ENCODE measurements at places on chromosomes 7 and 10.

DNA sequence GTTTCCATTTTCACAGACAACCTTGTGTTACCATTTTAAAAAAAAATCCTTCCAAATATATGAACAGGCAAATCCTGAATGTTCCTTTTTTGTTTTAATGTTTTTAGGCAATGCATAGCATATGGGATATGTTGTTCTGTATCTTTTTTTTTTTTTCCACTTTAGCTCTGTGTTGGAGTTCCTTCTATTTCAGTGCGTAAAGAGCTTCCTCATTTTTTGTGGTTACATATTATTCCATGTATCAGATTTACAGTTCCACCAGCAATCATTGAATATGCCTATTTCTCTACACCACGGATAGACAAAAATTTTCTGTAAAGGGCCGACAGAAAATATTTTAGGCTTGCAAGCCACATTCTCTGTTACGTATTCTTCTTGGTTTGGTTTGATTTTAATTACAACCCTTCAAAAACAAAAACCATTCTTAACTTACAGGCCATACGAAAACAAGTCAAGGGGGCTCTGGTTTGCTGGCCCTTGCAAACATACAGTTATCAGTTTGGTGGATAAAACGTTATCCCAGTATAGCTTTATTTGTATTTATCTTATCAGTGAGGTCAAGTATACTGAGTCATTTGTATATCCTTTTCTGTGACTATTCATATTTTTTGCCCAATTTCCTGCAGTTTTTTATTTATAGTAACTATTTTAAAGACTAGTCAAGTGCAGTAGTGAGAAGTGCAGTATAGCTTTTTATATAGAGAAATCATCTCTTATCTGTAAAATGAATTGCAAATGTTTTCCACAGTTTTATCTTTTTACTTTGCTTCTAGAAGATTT, 55.7 kb downstream of the RALA start:
- no peak for DNase-seq

DNA sequence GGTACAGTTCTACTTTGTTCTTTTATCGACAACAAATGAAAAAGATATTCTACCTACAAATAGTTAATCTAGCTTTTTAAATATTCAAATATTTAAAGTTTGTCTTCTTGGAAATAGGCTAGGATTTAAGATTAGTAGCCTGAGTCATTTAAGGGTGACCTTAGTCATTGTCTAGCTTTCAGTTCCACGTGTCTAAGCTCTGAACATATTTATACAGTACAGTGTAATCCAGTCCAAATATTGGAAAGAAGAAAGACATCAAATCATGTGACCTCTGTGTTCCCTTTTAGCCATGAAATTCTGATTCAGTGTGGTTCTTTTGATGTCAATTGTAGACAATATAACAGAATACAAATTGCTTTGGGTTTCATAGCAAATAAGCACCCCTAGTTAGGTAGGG, 121.1 kb downstream of the MALRD1 start:
- no peak for DNase-seq

GRCh38 chr10:9898633-9899395, 1118.9 kb upstream of the CELF2 start:
- DNase-seq, result no peak

DNA sequence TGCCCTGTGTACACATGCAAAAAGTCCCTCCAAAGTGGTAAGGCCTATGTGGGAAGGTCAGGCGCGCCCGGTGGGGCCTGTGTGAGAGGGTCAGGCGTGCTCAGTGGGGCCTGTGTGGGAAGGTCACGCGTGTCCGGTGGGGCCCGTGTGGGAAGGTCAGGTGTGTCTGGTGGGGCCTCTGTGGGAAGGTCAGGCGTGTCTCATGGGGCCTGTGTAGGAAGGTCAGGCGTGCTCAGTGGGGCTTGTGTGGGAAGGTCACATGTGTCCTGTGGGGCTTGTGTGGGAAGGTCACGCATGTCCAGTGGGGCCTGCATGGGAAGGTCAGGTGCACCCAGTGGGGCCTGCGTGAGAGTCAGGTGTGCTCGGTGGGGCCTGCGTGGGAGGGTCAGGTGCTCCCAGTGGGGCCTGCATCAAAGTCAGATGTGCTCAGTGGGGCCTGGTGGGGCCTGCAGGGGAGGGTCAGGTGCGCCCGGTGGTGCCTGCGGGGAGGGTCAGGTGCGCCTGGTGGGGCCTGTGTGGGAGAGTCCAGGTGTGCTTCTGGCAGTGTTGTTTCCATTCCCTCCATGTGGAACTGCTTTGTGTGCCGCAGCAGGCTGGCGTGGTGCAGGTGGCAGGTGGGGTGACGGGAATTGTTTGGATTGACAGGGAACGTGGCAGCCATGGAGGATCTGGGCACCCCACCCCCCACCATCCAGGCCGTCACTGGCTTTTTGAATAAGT, 15.4 kb downstream of the LRRC27 start:
- no peak for DNase-seq

- no peak for DNase-seq
Measured at GRCh38 chr10:43024942-43025700, 51.7 kb upstream of the RET start.

- no peak for DNase-seq
Measured at GRCh38 chr7:47580811-47581331, 1.0 kb downstream of the TNS3 start.

GRCh38 chr10:119337796-119338432, 130.5 kb downstream of the GRK5 start:
- DNase-seq, result no peak

- no peak for DNase-seq
Measured at GRCh38 chr7:18890134-18890533, 227.3 kb downstream of the TWIST1 start.

DNA sequence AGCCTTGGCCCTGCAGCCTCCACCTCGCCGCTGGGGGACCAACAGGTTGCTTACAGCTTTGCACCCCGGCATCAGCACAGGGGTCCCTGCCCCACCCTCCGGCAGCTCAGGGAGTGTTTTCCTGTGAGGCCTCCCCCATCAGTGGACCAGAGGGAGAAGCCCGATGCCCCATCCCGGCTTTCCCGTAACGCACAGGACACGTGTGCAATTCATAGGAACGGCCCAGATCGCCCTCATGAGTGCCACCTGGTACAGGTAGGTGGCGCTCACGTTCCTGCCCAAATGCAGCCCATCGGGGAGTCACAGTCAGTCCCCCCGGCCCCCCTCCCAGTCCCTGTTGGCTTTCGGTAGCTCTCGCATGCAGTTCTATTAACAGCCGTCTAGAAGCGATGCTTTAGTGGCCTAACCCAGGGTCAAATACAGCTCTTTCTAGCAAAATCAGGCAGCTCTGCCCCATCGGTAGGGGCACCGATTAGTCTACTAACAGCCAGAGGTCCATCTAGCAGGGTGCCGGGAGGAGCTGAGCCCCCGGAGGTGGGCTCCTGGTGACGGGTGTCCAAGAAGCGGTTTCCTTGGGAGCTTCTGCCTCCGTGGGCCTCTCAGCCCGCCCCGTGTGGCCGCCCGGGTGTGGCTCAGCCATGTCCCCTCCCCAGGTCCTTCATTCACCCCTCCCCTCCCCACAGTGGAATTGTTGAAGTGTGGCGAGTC, 48.4 kb upstream of the GTF2IRD1 start:
- DNase-seq, result no peak

DNA sequence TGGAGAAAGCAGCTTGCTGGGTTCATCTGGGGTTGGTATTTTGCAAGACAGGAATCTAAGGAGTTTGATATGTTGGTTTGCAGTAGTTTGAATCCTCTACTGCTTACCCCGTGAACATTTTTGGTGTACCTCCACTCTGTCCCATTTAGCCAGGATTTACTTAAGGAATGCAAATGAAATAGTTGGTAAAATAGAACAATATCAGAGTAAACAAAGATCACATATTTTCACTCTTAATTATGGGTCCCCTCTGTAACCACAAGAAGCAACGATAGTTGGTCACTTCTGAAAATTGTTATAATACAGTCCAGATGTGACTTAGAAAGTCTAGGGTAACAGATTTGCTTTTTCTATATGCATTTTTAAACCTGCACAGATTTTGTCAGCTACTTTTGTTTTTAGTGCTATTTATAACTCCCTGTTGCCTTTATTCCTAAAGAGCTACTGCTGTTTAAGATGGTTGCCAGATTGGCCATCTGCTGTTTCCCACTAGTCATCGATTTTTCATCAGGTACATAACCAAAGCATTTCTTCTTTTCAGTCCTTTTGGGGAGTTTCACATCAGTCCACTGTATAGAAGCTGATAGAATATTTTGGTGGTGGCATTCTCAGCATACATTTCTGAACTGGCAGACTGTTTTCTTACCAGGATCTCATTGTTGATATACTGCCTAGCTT, 37.6 kb downstream of the MAPK8 start:
- DNase-seq, result no peak

DNA sequence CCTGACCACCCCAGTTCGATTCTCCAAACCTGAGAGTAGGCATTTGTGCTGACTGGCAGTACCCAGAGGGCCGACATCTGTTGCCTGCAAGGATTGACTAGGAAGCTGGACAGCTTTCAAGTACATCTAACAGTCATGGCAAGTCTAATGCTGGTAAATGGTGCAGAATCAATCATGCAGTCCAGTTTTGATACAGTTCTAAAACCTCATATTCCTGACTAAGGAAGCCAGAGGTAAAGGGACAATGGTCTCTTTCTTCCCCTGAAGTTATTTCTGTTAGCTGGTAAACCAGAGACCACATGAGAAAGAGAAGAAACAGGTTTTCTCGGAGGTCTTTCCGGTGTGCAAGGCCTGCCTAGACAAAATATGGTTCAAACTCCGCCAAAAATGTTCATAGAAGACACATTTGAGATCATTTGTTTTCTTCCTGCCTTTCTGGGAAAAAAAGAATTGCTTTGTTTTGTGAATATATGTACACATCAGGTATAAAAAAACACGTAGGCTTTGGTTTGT, 97.1 kb downstream of the WDR37 start:
- DNase-seq, result no peak

GRCh38 chr7:5237286-5237685, 45.5 kb upstream of the SLC29A4 start:
- DNase-seq, result no peak

- DNase-seq, result no peak
Measured at GRCh38 chr7:33674804-33675411, 230.4 kb upstream of the BMPER start.

- no peak for DNase-seq
Measured at GRCh38 chr7:54546081-54546985, 4.2 kb downstream of the VSTM2A start.

DNA sequence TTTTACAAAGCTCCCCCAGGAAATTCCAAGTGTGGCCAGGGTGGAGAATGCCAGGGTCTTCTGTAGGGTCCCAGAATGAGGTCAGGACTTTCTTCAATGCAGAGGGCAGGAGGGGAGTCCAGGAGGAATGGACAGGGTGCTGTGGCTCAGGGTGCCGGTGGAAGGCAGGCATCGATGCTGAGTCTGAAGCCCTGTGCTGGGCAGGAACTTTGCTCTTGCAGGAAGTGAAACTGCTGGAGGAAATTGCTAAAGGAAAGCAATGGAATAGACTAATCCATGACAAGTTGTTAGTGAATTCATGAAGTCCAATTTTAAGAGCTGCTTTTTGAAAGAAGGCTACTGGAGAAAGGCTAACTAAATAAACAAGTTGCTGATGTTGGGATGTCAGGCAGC, 14.8 kb downstream of the PTPRE start:
- no peak for DNase-seq

DNA sequence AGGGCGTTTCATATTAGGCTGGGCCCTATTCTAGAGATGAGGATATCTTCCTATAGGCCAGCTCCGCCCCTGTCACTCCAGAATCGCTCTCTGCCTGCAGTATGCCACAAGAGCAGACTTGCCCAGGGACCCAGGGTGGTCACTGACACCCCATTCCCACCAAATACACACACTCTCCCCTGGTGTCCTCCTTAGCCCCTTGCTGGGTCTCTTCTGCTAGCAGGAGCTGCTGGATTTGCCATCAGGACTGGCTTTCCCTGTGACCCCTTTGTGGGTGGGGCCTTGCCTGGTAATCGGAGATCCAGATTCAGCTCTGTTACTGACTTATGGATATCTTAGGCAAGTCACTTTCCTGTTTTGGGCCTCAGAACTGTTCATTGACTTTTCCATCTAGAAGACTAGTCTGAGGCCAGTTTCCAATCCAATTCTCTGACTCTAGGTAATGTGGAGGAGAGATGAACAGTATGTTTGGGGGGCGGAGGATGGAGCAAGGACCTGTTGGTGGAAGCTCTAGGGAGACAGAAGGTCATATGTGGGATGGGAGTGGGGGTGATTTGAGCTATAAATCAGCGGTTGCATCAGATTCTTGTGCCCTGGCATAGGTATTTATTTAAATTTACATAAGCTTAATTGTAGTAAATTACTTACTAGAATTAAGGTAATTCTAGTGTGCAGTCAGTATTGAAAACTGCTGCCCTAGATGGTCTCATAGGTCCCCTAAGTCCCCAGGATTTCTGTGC, 1.6 kb downstream of the TSPAN15 start:
- DNase-seq, result no peak

DNA sequence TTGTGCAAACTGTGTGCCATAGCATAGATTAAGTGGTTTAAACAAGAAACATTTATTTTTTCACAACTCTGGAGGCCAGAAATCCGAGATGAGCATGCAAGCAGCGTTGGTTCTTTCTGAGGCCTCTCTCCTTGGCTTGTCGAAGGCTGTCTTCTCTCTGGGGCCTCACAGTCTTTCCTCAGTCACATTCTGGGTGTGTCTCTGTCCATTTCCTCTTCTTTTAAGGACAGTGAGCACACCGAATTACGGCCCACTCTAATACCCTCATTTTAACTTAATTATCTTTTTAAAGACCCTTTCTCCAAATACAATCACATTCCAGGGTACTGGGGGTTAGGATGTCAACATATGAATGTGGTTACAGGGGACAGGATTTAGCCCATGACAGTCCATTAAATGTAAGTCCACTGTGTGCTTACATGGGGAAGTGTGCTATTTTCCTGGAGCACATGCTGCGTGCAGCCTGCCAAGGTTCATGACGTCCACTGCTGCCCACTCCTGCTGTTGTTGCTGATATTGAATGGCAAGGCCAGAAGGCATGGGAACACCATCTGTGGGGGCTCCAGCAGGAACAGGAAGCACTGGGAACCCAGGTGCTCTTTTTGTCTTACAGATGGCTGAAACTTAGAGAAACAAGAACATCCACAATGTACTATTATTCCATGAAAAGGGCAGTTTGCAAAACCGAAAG, 365.5 kb downstream of the GALNT17 start:
- DNase-seq, result no peak

DNA sequence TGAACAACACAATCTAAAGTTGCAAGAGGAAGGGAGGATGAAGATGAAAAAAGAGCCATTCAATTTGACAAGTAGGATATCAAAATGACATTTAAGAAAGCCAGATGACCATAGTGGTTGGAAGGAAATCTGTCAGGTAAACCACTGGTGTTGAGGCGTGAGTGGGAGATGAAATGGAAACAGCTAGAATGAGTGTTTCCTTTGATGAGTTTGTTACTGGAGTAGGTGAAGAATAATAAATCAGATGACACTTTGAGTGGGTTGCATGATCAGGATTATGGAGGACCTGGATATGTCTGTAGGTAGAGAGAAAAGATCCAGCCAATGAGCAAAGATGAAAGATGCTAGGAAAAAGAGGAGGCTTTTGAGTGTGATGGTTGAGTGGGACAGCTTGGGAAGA, 33.1 kb downstream of the AKR1B1 start:
- no peak for DNase-seq

GRCh38 chr10:78214955-78215354, 181.3 kb downstream of the RPS24 start:
- DNase-seq, result no peak

- DNase-seq, result no peak
Measured at GRCh38 chr7:18559756-18560155, 64.2 kb downstream of the HDAC9 start.

GRCh38 chr10:75303045-75303777, 67.5 kb upstream of the COMTD1 start:
- DNase-seq, result no peak

Measured in activated CD4-positive, alpha-beta T cell treated with anti-CD3 and anti-CD28 coated beads, Interleukin-2, amount 10 ng/mL, durations not matched to agents 7 days and 5 days (primary cell).